Gastroesophageal sphincter (tissue), 4 donors: ENCODE measurements at places on chromosomes 6 and 20.

DNA sequence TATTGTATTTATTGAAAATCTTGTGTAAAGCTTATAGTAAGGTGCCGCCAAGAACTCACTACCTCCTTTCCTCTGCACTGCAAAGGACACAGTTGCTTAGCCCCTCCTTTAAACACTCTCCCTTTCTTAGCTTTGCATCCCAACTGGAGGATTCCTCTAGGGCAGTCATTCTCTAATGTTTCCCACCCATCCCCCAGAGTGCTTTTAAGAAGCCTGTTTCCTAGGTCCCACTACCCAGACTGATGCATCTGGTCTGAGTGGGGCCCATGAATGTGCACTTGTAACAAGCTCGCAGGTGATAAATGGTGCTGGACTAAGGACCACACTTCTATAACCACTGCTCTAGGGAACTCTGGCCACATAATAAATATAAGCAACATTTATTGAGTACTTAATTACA, 55.2 kb downstream of the B4GALT5 start:
- ATAC-seq, result no peak

DNA sequence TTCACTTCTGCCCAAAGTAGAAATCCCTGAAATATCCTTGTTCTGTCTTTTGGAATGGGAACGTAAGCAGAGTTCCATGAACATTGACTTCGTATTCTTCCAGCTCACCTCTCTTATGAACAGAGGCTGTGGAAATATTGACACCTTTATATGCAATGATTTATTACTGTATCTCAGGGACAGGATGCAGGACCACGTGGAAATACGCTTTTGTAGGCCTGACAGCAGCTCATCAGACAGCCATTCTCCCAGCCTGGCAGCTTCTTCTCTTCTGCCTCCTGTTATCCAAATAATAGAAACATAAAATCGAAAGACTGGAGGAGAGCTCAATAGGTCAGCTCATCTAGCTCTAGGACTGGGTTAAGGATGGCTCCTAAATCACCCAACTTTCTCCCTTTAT, 106.2 kb upstream of the DTNBP1 start:
- no peak for ATAC-seq

DNA sequence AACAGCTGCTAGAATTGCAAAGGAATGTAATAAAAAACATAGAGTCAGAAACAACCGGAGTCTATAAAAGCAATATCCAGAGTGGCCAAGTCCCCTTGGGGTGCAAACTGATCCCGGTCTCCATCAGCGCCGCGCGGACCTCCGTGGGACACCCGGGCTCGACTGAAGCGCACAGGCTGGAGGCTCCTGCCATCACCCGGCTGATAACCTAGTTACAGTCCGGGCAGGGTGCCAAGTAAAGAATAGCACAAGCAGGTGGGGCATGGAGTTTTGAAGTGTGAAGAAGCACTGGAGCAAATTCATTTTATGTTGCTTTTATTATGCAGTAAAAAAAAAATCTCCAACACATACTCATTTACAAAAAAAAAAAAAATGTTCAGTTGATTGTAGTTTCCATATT, 205.1 kb upstream of the GMDS start:
- ATAC-seq, result no peak

DNA sequence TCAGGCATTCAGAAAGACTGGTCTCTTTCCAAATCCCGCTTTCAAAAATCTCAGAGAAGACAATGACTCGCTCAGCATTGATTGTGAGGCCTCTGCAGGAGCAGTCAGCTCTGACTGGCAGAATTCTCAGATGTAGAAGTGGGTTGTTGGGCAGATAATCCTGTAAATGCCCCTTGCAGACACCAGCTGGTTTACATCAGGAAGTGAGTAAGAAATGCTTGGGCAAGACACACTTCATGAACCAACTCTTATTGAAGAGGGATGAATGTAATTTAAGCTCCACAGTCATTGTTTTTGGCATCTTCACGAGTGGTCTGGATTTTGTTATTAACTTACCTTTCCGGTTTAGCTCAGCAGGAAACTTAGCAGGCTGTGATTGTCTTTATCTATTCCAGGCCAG, 166.6 kb downstream of the PLCB4 start:
- ATAC-seq, result no peak

DNA sequence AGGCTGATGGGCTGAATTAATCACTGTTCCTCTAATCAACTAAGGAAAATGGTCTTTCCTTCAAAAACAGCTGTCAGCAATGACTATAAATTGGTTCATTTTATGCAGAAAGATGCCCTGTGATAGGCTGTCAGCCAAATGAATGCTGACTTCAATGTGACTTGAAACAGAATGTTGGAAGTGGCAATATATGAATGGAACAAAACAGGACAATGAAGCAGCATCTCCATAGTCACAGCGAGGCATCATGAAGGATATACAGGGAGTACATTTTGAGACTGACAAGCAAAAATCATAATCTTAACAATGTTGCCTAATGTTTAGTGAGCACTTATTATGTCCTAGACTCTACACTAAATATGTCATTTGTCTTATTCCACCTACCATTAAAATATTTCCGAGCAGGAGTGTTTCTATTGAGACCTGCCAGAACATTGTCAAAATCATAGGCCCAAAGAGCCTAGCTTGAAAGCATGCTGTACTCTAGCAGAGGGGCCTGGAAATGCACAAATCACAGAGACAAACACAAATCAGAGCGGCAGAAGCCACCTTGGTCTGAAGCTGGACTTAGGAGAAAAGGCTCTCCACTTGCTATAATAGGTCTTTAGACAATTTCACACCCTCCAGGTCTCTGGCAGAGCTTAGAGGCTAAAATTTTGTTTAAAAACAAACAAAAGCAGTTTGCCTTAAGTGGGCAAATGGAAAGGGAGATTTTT, 63.3 kb downstream of the FAM50B start:
- peak; percentile 26 for ATAC-seq

GRCh38 chr20:57326667-57327455, 2.7 kb upstream of the SPO11 start:
- ATAC-seq, result no peak

DNA sequence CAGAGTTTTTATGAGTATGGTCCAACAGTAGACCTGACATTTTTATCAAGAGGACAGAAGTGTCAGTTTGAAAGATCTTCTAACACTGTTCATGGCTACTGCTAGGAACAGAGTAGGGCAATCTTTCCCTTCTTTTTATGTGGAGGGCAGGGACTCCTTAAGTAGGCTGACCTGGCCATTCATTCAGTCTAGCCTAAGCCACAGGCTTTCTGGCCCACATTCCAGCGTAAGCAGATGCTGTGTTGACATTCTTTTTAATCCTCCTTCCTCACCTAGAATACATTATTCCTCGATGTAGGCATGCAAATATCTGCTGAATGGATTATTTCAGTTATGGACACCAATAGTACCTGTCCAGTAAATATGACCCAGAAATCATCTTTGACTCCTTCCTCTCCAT, 188.3 kb downstream of the ATXN1 start:
- no peak for ATAC-seq

GRCh38 chr6:168417679-168418557, 23.1 kb upstream of the SMOC2 start:
- peak; percentile 46 for ATAC-seq

DNA sequence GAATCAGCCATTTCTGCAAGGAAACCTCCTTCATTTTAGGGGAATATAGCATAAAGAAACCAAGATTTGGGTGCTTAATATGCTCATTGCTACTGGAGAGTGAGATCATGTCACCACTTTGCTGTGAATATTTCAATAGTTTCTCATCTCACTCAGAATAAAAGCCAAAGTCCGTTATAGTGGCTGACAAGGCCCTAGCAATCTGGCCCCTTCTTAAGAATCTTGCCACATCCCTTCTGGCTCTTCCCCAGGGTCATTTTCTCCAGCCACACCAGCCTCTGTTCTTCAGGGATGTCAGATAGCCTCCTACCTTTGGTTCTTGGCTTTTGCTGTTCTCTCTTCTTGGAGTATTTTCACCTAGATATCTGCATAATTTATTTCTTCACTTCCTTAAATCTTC, 24.8 kb upstream of the MLIP start:
- no peak for ATAC-seq

DNA sequence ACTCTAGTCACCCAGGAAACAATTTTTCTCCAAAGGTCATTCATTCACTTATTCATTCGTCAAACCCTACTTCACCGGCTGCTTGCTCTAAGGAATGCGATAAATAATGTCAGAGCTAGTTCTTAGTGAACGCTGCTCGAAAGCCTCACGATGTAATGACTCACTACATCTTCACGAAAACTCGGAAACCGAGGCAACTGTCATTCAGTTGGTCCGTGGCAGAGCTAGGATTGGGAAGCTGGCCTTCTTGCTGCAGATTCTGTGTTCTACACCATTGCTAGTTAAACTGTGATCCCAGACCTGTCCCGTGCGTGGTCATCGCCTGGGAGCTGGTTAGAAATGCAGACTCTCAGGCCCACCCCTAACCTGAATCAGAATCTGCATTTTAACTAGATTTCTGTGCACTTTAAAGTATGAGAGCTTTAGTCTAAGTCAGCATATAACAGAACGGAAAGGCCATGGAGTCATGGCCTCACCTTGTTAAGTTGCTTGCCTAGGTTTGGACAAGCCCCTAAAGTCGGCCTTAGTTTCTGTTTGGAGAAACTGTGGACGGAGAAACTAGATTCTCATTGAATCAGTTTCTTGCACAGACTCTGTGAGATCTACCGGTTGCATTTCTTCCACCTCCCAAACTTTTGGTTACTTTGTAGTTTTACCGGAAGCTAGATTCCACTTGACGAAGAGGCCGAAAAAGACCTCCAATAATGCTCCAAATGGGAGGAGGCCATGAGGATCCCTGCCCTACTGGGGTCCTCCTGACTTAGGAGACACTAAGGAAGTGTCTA, 651 bp upstream of the CCND3 start:
- peak; percentile 31 for ATAC-seq

- ATAC-seq, result peak; percentile 43
Observed at GRCh38 chr6:107634324-107635056, 144.6 kb downstream of the SOBP start.

GRCh38 chr6:84403545-84403944, 176.1 kb upstream of the CEP162 start:
- ATAC-seq, result no peak

GRCh38 chr6:110486756-110487155, 10.3 kb upstream of the SLC22A16 start:
- no peak for ATAC-seq

DNA sequence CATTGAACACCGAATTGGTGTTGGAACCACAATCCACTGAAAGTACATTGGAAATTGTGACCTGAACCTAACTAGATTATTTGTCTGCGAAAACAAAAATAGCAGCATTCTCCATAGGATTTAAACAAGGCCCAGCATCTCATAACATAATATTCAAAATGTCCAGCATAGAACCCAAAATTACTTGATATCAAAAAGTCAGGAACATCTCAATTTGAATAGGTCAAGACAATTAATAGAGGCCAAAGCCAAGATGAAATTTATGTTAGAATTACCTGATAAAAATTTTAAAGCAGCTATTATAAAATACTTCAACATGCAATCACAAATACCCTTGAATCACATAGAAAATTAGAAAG, 42.4 kb upstream of the CD2AP start:
- no peak for ATAC-seq

- ATAC-seq, result no peak
Observed at GRCh38 chr6:154619146-154619545, 108.7 kb upstream of the CNKSR3 start.

DNA sequence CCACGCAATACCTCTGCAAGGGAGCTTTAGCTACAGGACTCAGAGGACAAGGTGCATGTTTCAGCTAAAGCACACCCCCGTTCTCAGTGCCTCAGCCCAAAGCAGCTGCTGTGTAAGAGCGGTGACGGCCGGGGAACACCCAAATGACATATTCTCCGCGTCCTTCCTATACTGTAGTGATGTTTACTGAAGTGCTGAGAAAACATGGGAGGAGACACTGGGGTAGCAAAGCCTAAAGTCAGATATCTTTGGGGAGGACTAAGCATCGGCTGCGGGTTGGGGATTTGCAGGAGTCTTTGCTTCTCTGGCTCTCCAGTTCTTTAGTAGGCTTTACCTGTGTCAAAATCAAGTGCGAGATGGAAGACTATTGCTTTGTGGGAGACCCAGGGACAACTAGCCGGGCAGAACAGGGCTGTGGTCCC, 1.7 kb downstream of the SLC22A23 start:
- ATAC-seq, result no peak

- ATAC-seq, result no peak
Observed at GRCh38 chr6:15475261-15475660, 187.6 kb downstream of the DTNBP1 start.
